Naive thymus-derived CD8-positive, alpha-beta T cell (primary cell): ENCODE measurements at places on chromosomes 11 and 22. TPM values are rescaled to one million over a fixed set of nuclear protein-coding genes. Genes with fewer than 3 reads are reported as not detected.

DPP3 gene
- polyA plus RNA-seq: 20.0 TPM

SAA2 gene
- polyA plus RNA-seq: not detected

CLTCL1 gene
- 0.49 TPM for polyA plus RNA-seq

ZFTA gene
- 0.34 TPM for polyA plus RNA-seq

PTPRCAP gene
- 717 TPM for polyA plus RNA-seq

AIFM3 gene
- 0.16 TPM for polyA plus RNA-seq

SPTBN2 gene
- not detected for polyA plus RNA-seq

OAF gene
- 3.6 TPM for polyA plus RNA-seq

PPP1CA gene
- polyA plus RNA-seq: 518 TPM

TIRAP gene
- 8.3 TPM for polyA plus RNA-seq

C11orf42 gene
- not detected for polyA plus RNA-seq

KDM4E gene
- polyA plus RNA-seq: not detected

NNMT gene
- polyA plus RNA-seq: not detected

PATE4 gene
- polyA plus RNA-seq: not detected

TEX54 gene
- 1.7 TPM for polyA plus RNA-seq

SLC29A2 gene
- 1.4 TPM for polyA plus RNA-seq

FAM180B gene
- not detected for polyA plus RNA-seq

ART5 gene
- polyA plus RNA-seq: not detected

CALCA gene
- polyA plus RNA-seq: not detected

AQP11 gene
- 1.4 TPM for polyA plus RNA-seq

LRRN4CL gene
- polyA plus RNA-seq: not detected

NEFH gene
- polyA plus RNA-seq: 0.67 TPM

DLG2 gene
- polyA plus RNA-seq: 0.98 TPM

DEUP1 gene
- polyA plus RNA-seq: not detected

PARVA gene
- 0.26 TPM for polyA plus RNA-seq

DSCAML1 gene
- 0.12 TPM for polyA plus RNA-seq

PRRG4 gene
- polyA plus RNA-seq: not detected

RFPL2 gene
- polyA plus RNA-seq: 2.4 TPM
